Activated CD8-positive, alpha-beta memory T cell treated with anti-CD3 and anti-CD28 coated beads for 1 hour (primary cell): ENCODE measurements at places on chromosomes 12 and 14.
A peak's percentile ranks its signal among the peaks of the same experiment; 100 is the strongest.

GRCh38 chr12:108156717-108157116, 27.6 kb downstream of the WSCD2 start:
- DNase-seq, result no peak

GRCh38 chr12:124350491-124350890, 55.6 kb downstream of the RFLNA start:
- DNase-seq, result no peak

DNA sequence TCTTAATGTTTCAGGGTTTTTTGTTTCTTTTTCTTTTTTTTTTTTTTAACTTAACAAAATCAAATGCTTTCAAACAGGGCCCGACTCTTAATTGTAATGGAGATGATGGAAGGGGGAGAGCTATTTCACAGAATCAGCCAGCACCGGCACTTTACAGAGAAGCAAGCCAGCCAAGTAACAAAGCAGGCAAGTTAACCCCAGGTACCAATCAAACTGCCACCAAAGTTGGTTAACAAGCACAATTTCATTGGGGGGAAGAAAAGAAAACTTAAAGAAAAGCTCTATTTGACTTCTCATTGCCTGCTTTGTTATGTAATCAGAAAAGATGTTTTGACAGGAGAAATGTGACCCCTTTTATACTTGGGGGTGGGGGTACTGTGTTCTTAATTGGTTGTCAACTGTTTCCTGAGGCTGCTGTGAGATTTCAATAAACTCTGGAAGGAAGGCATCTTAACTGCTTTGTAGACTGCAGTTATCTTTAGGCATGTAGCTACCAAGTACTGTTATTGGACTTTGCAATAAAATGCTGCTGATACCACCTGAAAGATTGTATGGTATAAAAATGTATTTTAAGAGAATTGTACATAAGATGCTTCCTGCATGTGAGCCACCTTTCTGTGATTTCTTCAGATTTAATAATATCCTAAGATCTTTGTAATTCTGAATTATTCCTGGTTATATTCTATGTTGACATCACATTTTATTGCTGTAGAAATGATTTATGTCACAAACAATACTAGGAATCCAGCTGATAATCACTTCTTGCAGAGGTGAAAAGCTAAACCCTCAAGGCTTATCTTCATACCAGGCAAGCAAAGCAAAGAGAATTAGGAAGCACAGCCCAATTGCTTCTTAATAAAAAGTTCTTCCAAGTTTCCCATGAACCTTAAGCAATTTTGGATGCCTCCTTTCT, 26.9 kb downstream of the MAPKAPK5 start:
- DNase-seq, result no peak

DNA sequence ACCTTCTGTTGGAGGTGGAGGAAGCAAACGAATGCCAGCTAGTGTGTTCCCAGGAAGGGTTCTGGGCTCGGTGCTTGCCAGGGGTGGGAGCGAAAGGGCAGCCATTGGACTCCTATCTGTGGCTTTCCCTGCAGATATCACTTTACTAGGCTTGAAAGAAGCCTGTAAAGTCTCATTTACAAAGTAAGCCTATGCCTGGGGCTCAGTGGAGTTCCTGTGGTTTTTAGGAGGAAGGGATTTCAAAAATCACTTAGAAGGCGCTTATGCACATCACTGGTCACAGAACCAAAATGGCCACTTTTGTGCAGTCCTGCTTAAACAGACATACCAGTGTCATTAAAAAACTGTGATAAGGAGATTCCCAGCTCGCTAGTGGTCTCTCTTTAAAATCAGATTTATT, 22.7 kb downstream of the CLMN start:
- no peak for DNase-seq

- no peak for DNase-seq
These were observed 49.2 kb downstream of the MBIP start for GRCh38 chr14:36271222-36271621.

GRCh38 chr14:104708606-104709268, 15.3 kb upstream of the ADSS1 start:
- DNase-seq, result peak; percentile 62

DNA sequence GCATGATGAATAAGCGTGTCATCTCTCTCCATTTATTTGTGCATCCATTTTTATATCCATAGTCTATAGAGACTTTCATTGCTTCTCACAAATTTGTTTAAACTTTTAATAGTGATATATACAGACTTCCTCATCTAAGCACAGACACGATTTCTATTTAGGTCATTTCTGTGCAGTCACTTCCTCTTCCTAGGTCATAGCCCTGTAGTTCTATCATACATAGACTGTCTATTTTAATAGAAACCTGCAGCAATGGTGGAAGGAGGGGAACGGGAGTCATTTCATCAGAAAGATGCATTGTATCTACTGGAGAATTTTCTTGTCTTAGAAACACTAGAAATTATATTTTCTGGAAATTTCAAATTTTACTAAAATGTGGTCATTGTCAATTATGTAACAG, 133.4 kb upstream of the FGD4 start:
- DNase-seq, result no peak

GRCh38 chr14:42533476-42533875, 926.8 kb downstream of the LRFN5 start:
- DNase-seq, result no peak

DNA sequence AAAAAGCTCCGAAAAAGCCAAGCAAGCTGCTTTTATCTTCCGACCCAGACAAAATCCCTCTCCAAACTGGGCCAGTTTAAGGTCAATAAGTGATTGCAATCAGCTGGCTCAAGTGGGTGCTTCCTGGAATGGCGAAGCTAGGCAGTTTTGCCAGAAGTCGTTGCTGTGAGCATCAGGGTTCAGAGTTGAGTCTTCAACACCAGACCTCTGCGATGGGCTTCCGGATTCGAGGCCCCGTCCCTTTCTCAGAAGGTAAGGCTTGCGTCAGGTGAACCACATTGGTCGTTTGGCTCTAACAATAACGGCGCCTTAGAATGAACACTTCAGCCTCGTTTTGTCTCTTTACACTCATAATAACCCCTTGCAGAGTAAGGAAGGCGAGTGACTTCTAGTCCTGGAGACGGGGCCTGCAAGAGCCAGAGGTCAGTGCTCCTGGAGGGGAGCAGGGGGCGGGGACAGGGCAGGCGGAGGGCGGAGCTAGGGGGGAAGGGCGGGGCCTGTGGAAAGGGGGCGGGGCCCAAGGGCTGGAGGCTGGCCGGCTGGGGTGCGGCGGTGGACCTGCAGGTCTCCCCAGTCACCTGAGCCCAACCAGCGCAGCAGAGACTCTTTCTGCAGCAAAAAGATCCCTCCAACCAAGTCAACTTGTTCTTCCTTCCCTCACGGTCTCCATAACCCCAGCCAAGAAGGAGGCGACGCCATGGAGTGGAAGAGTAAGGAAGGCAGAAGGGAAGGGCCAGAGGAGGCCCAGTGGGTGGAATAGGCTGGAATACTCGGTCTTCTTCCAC, 34.0 kb upstream of the NFYB start:
- no peak for DNase-seq

GRCh38 chr14:104600805-104601204, 3.8 kb downstream of the TMEM179 start:
- DNase-seq, result no peak

- DNase-seq, result no peak
These were observed 8.6 kb upstream of the SNRNP35 start for GRCh38 chr12:123449249-123449733.

GRCh38 chr12:104426926-104427546, 29.7 kb upstream of the CHST11 start:
- DNase-seq, result no peak

DNA sequence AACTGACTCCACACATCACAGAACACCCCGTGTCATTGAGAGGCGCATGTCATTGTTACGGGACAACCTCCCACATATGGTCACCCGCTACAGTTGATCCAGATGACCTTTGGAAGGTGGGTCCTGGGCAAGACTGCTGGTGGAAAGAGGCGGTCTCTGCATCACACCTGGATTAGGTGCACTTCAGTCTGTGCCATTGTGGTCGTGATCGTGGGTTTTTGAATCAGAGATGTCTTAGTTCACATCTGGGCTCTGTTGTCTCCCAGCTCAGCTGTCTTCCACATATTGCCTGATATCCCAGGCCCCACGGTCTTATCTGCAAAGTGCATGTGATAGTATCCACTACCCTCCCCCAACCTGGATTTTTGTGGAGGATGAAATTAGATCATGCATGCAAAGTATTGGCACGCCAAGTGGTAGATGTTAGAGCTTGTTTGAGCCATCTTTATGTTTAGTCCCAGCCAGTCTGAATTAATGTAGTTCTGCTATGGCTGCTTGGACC, 208.7 kb upstream of the FOXN3 start:
- DNase-seq, result no peak

GRCh38 chr12:108565976-108566375, 3.6 kb downstream of the ISCU start:
- DNase-seq, result peak; percentile 42

GRCh38 chr12:90355711-90356355, 599.1 kb downstream of the CCER1 start:
- no peak for DNase-seq

GRCh38 chr12:99611117-99611516, 36.4 kb upstream of the GARIN6 start:
- DNase-seq, result no peak

DNA sequence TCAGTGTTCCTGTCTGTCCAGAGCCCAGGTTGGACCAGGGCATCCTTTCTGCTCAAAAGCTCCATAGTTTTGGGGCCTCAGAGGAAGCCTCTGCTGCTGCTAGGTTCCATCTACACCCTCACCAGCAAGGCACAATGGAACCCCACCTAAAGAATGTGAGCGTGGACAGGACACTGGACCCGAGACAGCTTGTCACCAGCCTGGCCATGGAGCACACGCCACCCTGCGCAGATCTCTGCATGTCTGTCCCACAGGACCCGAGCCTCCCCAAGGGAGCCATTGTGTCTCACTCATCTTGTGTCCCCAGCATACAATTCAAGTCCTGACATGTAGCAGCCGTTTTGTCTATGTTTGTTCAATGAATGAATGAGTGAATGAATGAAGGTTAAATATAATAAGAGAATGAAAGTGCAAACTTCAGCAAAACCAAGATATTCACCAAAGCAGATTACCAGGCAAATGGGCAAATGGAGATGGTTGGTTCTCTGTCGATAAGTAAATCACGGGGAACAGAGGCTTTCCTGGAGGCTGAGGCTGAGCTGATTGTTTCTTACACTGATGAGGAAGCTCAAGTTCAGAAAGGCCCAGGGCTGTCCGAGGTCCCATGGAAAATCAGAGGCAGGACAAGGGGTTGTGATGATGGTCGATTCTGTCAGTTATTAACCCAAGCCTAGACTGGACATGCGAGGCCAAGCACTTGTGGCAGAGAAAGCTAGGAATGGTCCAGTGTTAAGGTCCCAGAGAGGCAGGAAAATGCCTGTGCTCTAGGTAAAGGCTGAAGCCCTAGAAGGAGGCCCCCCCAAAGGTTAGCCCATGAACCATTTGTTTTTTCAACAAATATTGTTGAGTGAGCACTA, 27.0 kb downstream of the SERPINA3 start:
- no peak for DNase-seq

DNA sequence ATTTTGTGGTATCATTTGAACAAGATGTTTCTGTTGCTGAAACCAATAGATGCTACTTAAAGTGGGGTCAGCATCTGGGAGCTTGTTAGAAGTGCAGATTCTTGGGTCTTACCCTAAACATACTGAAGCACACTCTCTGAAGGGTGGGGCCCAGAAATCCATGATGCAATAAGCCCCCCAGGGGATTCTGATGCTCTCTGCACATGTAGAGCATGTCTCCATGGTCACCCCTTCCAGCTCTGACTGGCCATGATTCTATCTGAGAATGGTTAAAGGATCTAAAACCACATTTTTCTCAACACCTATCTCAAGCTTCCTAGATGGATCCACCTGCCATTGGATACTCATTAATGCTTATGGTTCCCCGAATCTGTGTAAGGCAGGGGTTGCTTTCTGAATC, 20.4 kb downstream of the JDP2 start:
- DNase-seq, result no peak

DNA sequence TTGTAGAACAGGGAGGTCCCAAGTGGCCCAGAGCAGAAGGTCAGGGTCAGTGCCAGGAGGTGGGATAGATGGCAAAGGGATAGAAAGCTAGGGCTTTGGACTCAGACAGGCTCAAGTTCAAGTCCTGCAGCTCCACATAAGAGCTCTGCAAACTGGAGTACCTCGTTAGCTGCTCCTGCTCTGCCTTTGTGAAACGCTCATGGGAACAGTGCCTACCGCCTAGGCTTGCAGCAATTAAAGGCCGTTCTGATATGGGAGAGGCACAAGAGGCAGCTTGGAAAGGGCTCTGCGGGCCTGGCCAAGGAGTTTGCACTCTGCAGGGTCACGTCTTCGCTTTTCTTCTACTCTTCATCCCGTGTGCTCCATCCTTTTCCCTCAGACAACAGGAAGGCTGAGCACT, 54.1 kb downstream of the MAP1LC3B2 start:
- DNase-seq, result no peak

DNA sequence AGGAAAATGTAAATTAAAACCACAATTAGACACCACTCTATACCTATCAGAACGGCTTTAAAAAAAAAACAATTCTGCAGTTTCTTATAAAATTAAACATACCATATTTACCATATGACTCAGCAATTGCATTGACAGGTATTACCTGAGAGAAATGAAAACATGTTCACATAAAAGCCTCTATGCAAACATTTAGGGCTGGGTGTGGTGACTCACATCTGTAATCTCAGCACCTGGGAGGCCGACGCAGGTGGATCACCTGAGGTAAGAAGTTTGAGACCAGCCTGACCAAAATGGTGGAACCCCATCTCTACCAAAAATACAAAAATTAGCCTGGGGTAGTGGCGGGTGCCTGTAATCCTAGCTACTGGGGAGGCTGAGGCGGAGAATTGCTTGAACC, 41.1 kb downstream of the SPTB start:
- no peak for DNase-seq

DNA sequence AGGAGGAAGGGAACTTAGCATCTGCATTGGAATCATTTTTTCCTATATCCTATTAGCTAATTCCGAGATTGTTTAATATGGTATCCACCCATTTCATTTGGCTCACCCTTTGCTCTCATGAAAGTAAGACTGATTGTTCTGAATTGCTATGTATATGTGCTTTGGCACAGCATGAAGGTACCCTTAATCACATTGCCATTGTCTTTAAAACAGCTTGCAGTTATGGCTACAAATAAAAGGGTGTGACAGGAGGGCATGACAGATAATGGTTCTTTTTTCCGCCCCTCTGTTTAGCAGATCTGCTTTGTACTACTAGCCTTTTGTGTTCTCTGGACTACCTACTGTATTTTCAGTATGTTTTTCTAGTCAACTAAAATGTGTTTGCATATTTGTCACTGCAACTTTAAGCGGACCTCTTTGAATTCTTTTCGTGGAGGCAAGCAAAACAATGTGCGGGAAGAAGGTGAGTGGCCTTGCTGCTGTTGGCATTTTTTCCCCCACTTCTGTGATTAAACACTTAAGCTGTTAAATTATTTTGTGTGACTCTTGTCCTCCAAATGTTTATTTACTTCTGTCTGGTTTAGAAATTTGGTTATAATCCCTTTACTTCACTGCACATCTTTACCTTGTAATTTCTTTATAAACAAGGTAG, 35.8 kb downstream of the FBXO34 start:
- DNase-seq, result no peak
